ENCODE measurements at places on chromosomes 2 and 18.

DNA sequence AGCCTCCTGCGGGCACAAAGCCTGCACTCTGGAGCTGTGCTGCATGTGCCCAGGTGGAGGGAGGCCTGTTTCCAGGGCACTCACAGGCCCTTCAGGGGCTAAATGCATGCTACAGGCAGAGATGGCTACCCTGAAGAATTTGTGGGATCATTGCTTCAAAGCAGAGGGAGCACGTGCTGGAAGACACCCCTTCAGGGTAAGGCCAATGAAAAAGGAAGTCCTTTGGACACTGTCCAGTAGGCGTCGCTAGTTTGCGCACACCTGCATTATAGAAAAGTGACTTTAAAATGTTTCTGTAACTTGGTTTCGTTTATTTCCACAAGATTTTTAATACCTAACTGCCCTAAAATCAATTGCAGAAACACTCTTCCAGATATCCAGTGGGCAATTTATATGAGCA, 325.3 kb downstream of the ZNF516 start:
- DNase-seq, result no peak

DNA sequence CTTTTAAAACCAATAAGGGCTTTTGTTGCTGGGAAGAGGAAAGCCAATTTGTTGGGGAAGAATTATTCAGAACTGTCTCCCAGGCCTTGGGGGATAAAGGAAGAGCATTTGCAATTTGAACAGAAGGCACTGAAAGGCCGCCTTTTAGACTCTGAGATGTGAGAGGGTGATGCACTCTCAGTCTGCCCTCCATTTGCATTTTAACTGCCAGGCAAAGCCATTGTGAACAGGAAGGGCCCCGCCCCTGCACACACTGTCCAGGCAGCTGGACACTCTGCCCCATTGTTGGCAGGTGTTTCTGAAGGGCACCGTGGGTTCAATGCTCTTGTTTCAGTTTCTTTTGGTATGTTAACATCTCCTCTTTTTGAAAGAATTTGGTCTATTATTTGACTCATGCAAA, 169.5 kb upstream of the COPS8 start:
- DNase-seq, result no peak

DNA sequence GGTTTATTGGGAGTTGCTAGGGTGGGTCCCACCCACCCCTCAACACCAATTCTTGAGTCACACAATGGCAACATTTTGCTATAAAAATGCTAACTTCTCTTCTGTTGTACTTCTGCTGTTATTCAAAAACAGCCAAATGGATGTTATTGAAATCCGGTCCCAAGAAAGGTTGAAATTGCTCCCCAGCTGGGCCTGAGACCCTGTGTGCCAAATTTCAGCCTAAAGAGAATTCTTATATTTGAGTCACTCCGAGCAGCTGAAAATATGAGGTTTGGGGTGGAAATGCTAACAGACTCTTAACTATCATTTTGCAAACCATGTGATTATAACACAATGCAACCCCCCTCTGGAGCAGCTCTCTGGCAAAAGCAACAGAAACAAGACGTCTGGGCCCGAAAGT, 27.0 kb upstream of the ACVR1 start:
- no peak for DNase-seq

- DNase-seq, result no peak
These were observed 289.2 kb upstream of the SLC39A10 start for GRCh38 chr2:195367809-195368208.

GRCh38 chr2:56656826-56657225, 473.0 kb downstream of the CCDC85A start:
- DNase-seq, result no peak

DNA sequence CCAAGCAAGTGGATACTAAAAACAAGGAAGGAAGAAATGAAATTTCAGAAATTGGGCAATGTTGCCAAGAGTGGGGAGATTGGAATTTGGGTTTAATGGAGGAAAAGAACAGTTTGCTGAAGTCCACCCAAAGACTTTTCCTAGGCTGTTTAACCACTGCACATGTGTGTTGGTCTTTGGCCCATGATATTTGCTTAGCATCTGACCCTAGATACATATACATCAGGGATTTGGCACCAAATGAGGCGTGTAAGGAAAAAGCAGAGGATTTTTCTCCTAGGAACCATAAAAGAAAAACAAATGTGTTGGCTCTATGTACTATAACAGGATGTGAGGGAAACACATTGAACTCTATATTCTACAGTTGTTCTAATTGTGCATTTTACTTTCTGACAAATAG, 80.7 kb upstream of the CD28 start:
- no peak for DNase-seq

DNA sequence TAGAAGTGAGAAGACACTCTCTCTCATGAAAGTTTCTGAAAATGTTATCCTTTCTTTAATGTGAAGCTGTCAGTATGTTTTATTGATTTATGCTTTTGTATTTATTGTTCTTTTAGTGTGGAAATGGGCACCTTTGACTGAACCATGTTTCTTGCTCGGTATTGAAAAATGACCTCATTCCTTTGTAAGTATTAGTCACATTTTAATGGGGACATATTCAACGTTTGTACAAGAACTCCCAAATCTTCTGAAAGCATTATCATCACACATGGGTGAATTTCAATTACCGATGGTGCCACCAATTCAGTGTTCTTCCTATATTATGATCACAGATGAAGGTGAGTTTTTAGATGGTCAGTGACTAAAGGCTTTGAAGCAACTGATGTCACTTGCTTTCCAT, 371.8 kb upstream of the GCFC2 start:
- no peak for DNase-seq

- DNase-seq, result no peak
These were observed 31.2 kb downstream of the ADI1 start for GRCh38 chr2:3488061-3488531.

- no peak for DNase-seq
These were observed 30.0 kb downstream of the CTLA4 start for GRCh38 chr2:203897544-203897943.

DNA sequence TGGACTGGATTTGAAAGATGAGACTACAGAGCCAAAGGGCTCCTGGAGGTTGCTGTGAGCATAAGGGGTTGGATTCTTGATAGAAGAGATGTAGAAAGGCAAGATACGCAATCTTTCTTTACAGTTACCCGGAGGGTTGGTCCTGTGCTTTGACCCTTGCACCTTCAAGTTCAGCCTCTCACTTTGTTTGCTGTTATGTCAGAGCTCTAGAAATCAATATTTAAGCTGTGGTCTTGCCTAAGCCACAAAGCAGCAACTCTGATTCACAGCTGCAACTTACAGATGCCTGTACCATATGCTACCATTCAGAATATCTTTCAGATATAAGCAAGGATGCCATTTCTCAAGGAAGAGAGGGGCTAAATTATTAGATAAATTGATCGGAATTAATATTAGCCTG, 943.1 kb upstream of the LRRTM1 start:
- no peak for DNase-seq

DNA sequence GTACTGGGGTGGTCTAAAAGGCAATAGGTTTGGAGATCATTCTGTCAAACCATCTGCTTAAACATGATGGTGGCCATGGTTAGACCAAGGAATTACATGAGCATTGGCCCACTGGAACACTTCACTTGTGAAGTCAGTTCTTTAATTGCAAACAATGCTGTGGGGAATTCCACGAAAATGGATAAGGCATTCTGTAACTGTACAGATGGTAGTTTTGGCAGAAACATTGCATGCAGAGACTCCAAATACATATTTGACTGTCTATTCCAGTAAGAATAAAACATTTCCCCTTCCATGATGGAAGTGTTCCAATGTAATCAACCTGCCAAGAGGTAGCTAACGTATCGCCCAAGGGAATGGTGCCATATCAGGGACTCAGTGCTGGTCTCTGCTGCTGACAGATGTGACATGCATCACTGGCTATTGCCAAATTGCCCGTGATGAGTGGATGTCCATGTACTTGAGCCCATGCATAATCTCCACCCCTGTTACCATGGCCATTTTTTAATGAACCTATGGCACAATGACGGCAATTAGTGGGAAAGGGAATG, 417.9 kb downstream of the CDH7 start:
- DNase-seq, result no peak

DNA sequence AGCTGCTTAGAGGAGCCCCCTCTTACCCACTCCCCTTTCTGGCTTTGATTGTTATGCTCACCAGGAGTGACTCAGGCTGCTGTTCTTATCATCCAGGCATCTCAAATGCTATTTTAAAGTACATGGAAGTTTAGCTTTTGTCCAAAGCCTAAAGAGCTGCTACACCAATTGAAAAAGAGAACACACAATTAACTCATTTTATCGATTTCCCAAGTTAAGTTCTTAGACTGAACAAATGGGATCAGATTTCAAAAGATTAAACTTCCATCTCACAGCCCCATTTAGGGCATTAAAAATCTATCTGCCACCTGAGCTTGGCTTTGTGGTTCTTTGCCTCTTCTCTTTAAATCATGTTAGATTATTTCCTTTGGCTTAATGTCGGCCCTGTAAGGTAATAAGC, 81.2 kb downstream of the MYO5B start:
- no peak for DNase-seq

DNA sequence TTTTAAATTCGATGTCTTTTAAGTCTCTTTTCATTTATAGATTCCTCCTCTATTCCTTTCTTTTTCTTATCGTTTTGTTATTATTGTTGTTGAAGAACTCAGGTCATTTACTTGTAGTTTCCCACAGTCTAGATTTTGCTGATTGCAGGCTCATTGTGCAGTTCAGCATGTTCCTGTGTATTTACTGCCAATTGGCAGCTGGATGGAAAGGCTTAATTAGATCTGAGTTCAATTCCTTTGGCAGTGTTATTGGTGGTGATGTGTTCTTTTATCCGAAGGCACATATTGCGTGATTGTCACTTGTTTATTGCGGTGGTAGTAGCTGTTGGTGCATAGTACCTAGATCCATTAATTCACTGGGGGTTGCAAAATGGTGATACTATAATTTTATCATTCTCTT, 180.7 kb downstream of the BABAM2 start:
- no peak for DNase-seq

DNA sequence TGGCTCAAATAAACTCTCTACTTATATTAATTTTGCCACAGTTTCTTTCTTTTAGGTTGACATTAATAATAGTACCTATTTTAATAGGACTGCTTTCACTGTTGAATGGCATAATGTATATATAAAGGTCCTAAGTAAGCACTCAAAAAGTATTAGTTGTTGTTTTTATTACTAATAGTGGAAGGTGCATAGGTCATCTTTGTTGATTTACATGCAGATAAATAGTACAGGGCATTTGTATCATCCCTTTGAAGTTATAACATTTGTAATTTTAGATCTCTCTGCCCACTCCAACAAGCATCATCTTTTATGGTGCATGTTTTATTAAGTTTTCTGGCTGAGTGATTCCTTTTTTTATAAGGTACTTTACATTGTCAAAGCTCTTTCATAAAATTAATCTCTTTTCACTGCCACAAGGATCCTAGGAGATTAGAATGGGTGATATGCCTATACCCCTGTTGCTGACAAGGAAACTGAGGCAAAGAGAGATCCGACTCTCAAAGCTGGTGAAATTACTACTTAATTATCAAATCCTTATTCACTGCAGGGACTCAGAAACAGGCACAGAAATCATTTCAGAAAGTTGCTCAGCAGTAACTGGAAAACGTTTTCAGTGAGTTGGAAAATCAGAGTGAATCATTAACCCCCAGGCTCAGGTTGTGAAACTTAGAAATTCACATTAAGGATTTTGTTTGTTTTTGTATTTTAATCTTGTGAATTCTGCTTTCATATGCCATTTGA, 299.6 kb downstream of the AGPS start:
- no peak for DNase-seq

DNA sequence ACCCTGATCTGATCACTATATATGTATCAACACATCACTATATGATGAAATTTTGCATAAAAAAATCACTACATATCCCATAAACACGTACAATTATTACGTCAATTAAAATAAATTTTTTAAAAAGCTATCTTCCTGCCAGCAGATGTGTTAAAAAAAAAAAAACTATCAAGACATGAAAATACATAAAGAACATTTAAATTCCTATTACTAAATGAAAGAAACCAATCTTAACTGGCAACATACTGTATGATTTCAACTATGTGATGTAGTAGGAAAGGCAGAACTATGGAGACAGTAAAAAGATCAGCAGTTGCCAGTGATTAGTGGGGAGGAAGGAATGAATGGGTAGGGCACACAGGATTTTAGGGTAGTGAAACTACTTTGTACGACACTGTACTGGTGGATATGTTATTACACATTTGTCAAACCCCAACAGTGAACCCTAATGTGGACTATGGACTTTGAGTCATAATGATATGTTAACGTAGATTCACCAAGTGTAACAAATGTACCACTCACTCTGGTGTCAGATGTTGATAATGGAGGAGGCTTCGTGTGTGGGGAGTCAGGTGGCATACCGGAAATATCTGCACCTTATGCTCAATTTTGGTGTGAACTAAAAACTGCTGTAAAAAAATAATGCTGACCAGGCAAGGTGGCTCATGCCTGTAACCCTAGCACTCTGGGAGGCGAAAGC, 27.4 kb downstream of the USP34 start:
- no peak for DNase-seq

- no peak for DNase-seq
These were observed 82.1 kb downstream of the EIF2AK3 start for GRCh38 chr2:88545118-88545517.

- no peak for DNase-seq
These were observed 39.2 kb downstream of the DPYSL5 start for GRCh38 chr2:26887151-26887550.

DNA sequence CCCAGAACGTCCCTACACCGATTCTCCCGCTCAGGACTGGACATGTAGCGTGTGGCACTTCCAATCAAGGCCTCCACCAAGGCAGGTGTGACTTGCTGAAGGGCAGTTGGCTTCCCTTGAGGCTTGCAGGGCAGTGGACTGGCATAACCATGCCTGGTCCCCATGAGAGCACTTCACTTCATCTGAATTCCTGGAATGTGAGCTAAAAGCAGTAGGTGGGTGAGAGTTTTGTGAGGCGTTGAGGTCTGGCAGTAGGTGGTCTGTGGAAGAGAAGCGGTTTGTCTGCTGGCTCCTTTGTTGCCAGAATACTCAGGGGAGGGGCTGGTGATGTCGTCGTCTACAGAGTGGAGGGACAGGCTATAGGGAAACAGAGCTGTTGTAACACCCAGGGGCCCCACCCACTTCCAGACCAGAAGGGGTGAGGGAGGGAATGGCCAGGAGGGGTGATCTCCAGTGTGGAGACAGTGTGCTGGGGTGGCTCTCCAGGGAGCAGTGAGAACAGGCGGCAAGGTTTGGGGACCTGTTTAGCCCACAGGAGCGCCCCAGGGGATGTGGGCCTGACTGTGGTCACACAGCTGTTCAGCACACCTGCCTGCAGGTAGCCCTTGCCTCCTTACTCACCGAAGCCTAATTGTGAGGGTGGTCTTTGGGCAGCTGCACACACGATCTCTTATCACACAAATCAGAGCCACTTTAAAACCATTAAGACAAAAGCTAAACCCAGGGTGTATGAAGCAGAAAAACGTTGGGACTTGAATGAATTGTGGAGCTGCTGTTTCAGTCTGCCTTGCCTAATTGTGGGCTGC, 21.5 kb upstream of the ALKAL2 start:
- DNase-seq, result no peak

Measured in smooth muscle cell of the brain vasculature (primary cell).